ENCODE measurements at places on chromosomes 6 and 20.

DNA sequence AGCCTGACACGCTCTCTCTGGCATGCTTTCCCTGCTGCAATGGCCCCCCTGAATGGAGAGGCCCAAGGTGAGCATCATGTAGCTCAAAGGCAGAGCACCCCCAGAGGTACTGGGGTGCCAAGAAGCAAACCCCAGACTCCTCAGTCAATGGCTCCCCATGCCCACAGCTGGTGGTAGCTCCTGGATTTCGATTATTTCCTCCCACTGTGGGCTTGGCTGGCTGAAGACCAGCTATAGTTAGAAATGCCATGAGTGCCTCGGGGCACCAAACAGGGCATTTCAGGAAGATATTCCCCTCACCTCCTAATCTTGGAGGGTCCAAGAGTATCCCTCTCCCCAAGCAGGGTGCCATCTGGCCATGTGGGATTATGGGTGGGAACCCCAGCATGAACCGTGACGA, 16.8 kb downstream of the MAP1LC3A start:
- DNase-seq: no peak

DNA sequence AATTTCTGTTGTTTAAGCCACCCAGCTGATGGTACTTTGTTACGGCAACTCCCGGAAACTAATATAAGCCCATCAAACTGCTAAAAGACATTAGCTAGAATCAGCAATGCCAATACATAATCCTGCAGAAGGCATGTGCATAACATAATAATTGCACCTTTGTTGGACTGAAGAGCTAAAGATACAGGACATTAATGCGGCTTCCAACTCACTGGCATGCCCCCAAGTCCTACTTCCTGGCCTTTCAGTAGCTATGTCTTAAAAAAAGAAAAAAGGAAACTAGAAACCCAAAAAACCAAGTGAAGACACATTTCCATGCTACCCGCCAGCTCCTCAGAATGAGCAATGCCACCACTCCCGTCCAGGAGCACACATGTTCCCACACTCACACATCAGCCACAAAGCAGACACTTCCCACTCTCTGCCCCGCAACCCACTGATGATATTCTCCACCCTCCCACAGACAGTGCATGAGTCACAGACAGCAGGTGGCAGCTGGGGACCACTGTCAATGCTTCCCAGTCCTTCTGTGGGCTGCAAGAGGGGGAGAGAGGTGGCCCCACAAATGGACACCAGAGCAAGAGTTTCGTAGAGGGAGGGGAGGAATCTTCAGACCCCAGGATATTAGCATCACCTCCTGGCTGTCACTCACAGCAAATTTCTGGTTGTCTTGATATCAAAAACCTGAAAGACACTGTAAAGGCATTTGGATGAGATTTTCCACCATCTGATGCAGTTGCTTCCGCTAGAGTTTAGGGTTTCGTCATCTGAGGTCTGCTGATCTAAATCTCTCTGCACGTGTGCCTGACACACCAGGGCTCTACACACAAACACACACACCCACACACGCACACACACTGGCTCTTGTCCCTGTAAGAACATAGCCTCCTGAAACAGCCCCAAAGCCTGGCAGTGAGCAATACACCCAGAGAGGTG, 32.8 kb downstream of the GFOD1 start:
- DNase-seq: peak; percentile 68

DNA sequence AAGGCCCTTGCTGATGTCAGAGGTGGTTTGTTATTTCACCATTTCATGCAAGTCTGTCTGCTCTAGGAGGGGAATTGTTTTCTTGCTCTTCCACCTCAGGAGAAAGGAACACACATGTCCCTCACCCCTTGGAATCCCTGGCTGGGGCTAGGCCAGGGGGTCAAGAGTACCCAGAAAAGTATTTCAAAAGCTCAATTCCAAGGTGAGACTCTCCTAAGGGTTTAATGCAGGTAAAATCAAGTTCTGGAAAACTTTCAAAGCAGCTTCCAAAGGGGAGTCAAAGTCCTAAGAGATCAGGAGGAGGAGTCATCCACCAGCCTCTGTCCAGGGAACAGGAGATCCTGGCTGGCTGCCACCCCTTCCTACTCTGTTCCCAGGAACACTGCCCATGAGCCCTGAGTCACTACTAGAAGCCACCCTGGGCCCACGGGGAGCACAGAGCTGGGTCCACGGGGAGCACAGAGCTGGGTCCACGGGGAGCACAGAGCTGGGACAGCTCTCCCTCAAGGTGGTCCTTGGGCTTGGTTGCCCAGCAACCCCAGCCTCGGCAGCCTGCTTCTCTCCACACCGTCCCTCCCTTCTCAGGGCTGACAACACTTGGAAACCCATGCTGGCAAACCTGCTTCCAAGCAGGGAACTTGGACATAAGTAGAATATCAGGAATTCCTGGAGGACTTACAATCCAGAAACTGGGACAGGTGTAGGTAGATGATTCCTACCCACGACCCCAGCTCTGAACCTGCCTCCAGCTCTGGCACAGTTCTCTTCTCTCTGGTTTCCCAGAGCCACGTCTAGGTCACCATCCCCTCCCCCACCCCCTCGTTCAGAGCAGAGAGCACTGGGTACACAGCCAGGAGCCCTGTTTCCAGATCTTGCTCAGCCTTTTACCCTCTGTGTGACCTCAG, 35.3 kb upstream of the CDKN1A start:
- no peak for DNase-seq

- DNase-seq: no peak
Measured at GRCh38 chr6:100105138-100105537, 111.1 kb upstream of the MCHR2 start.

- DNase-seq: peak; percentile 69
Measured at GRCh38 chr6:31585491-31585890, 586 bp upstream of the LST1 start.

GRCh38 chr20:64052987-64053840, 3.8 kb upstream of the SOX18 start:
- no peak for DNase-seq

GRCh38 chr6:31120151-31120915, at the start of gene CDSN:
Gene CDSN (minus strand): TSS chr6:31120446. CDS start chr6:31120419, 27 bp downstream.
- no peak for DNase-seq

DNA sequence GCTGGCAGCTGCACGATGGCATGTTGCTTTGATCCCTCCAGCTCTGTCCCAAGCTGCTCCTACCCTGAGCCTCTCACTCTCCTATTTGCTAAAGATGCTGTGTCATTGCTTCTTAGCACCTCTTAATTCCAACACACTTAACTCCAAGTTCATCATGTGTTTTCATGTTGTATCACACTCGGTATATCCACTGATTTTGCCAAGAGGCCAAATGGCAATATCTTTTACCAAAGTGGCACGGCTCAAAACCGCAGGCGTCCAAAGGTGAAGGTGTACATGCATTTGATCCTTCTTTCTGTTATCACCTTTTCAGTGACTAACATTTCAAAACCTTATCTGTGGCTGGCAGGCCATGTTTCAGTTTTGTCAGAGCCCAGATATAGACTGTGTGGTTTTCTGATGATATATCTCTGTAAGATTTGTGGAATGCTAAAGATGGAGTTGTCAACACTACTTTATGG, 217.0 kb downstream of the TBX18 start:
- no peak for DNase-seq

DNA sequence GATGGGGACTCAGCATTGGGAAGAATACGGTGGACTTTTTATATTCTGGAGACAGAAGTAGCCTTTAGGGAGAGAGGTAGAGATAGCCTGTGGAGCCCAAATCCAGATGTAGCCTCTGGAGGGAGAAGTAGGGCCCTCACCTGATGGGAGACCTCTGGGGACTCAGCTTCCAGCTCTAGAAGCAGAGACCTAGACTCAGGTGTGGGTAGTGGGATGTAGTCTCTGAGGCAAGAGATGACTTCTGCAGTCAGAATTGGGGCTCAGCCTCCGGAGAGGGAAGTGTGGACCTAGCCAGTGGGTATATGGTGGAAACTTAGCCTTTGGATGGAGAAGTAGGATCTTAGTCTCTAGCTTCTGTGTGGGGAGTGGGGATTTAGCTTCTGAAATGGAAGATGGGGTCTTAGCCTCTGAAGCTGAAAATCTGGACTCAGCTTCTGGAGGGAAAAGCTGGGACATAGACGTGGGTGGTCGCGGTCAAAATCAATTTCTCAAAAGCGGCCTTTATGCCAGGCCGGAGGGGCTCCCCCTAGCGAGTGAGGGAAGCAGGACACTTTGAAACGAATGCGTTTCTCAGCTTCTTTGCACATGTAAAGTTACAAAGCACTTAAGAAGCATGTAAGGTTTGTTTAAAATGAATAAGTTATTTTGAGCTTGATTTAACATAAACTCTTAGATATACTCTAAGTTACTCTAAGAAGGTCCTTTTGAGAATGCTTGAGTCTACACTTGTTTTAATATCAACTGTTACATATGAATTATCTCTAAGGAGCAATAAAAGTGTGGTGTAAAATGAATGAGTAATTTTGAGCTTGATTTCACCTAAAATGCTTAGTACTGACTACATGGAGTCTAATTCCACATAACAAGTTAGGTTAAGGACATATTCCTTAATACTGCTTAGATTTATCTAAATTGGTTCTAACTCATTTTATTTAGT, 12.9 kb upstream of the ZNF343 start:
- peak; percentile 66 for DNase-seq

GRCh38 chr6:41972826-41973225, 31.2 kb upstream of the CCND3 start:
- DNase-seq: no peak
